ENCODE measurements at places on chromosomes 11 and 22.

DNA sequence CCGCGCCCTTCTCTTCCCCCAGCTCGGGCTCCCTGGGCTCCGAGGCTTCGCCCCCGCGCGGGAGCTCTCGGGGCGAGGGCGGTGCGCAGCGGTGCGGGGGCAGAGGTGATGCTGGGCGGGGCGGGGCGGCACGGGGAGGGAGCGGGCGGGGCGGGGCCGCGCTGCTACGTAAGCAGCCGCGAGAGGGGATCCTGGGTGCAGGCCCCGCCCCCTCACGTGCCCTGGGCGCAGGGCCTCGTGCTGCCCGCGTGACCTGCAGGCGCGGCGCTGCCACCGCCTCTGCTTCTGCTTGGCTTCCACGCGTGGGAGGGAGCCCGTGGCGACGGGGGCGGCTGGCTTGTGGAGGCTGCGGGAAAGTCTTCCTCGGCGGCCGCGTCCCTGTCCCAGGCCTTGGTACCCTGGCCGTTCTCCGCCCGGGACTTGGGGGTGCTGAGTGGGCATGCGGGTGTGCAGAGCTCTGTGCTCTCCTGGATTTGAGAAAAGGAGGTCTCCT lies 132.6 kb upstream of the HSD17B12 start:
- DNase-seq: no peak

DNA sequence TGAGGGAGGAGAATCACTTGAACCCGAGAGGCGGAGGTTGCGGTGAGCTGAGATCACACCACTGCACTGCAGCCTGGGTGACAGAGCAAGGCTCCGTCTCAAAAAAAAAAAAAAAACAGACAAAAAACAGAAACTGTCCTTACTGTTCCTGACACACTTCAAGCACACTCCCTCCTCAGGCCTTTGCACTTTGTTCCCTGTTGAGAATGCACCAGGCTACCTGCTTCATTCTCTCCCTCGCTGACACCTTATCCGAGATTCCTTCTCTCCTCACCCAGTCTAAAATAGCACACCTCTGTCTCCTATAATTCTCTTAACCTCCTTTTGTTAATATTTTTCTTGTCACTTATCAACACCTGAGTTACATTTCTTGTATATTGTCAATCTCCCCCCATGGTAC lies 32.3 kb upstream of the TECTA start:
- no peak for DNase-seq

DNA sequence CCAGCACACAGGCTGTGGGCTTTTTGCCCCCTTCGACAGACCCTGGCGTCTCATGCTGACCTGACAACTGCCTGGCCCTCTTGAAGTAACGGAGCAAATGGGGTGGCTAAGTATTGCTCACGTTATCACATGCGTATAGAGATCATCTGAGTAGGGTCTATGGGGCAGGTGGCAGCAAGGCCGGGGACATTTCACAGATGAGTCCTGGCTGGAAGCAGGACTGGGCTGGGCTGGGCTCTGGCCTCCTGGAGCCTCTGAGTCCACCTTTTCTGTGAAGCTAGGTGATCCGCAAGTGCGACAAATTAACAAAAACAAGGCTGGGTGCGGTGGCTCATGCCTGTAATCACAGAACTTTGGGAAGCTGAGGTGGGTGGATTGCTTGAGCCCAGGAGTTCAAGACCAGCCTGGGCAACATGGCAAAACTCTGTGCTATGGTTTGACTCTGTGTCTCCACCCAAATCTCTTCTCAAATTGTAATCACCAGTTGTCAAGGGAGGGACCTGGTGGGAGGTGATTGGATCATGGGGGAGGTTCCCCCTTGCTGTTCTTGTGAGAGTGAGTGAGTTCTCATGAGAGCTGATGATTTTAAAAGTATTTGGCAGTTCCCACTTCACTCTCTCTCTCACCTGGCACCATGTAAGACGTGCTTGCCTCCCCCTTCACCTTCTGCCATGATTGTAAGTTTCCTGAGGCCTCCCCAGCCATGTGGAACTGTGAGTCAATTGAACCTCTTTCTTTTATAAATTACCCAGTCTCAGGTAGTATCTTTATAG lies 122.0 kb downstream of the MPPED1 start:
- no peak for DNase-seq

- DNase-seq: no peak
Observed at GRCh38 chr22:49968831-49969661, 8.5 kb downstream of the PIM3 start.

DNA sequence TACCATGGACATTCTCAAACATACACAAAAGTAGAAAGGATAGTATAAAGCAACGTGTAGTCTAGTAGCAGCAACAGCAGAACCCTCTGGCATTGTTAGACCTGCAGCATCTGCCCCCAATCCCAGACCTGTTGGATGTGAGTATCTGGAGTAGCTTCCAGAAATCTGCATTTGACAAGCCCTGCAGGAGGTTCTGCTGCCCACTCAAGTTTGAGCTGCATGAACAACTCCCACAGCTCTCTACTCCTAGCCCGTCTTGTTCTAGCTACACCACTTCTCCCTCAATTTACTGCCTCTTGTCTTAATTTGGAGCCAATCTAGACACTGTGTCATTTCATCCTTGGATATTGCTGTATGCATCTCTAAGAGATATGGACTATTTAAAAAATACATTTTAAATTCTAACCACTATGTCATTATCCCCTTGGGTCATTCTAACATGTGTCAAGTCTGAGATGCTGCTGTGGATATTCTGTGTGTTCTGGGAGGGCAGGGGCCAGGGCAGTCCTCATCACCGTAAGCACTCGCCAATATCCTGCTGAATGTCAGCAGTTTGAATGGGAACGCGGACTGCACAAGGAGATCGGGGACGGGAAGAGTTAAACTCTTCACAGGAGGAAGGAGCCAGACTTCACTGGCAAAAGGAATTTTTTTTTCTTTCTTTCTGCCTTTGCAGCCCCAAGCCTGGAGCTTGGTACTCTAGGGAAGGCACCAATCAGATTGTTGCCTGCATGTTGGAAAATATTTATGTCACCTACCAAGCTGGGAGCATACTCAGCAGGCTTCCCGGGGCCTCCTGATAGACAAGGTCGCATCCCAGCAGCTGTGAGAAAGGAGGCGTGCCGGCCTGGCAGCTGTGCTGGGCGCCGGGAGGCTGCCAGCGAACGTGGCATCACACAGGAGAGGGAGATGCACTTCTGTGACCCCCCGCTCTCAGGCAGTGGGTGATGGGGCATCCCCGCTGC lies 429.0 kb downstream of the MIAT start:
- DNase-seq: no peak

DNA sequence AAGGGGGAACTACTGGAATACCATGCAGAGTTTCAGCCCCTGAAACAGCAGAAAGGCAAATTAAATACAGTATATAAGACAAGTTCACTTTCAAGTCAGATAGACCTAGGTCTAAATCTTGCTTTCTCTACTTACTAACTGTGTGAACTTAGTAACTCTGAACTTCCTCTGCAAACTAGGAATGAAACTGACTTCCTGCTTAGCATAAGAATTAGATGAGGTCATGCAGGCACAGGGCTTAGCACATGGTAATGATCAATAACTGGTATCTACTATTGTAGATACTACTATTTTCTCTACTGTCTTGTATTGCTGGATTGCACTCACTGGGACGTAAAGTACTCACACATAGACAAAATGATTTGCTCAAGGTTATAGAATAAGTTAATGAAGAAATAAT lies 51.5 kb upstream of the MTNR1B start:
- DNase-seq: no peak

GRCh38 chr11:96263238-96263763 lies 79.7 kb downstream of the MAML2 start:
- no peak for DNase-seq

DNA sequence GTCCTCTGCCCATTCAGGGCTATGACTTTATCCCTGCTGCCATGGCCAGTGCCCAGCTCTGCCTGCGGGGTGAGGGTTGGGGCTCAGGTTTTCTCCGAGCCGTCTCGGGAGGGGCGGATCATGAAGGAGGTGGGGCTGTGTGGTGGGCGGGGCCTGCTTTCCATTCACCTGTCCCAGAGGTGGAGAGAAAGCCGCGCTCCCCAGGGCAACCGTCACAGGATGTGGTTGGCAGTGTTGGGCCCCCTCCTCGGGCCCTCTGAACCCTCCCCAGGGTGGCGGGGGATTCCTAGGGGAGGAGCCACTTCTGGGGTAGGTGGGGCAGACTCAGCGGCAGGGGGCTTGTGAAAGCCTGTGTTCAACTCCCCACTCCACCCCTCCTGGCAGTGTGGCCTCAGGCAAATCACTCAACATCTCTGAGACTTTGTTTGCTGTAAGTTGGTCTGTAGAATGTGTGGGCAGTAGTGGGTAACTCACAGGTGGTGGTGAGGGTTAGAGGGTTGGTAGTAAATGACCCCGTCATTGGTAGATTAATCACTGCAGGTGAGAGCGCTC lies 50.3 kb downstream of the CD6 start:
- DNase-seq: peak; percentile 69

DNA sequence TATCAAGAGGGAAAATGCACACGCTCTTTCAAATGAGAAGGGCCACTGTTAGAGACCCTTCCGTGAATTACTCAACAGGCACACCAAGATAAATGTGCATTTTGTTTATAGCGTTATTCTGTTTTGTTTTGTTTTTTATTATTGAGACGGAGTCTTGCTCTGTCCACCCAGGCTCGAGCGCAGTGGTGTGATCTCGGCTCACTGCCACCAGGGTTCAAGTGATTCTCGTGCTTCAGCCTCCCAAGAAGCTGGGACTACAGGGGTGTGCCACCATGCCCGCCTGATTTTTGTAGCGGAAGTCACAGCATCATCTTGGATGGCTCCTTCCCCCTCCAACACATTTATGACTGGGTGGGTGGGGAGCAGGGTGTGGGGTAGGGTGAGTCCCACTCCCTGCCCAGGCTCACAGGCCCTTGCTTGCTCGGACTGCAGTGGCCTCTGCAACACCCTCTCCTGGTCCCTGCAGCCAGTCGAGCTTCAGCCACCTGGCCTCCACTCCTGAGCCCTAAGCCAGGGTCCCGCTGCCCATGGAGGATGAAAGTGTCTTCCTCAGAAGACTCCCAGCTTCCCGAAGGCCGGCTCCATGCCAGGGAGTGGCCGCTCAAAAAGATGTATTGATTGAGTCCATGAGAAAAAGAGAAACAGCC lies 68.0 kb downstream of the RTL6 start:
- DNase-seq: no peak

All from activated naive CD4-positive, alpha-beta T cell (primary cell).